ENCODE measurements at places on chromosomes 6 and 20. TPM values are rescaled to one million over a fixed set of nuclear protein-coding genes. Genes with fewer than 3 reads are reported as not detected.

Gene GPLD1
- total RNA-seq: 7.3 TPM

Gene SERPINB6
- 56.1 TPM for total RNA-seq

Gene PCK1
- not detected for total RNA-seq

Gene CBLN4
- not detected for total RNA-seq

Gene TMEM63B
- 12.3 TPM for total RNA-seq

Gene EIF2S2
- 58.3 TPM for total RNA-seq

Gene BFSP1
- total RNA-seq: 0.10 TPM

Gene ME1
- total RNA-seq: not detected

Gene MED20
- total RNA-seq: 22.2 TPM

Gene ADGRF1
- not detected for total RNA-seq

Gene PSORS1C1
- 0.49 TPM for total RNA-seq

Gene NMBR
- total RNA-seq: not detected

Gene ANGPT4
- not detected for total RNA-seq

- no peak overlapping the region for H3K27ac ChIP-seq
- H3K4me3 ChIP-seq: no peak overlapping the region
- DNase-seq: no peak
- no peaks in the 10 kb centered on the region for H3K4me1 ChIP-seq
Measured at GRCh38 chr6:127147534-127147933, 29.1 kb downstream of the RSPO3 start.

GRCh38 chr20:47316776-47317126 is 39.7 kb downstream of the ZMYND8 start:
- DNase-seq: no peak
- H3K27me3 ChIP-seq: no peaks in the 10 kb centered on the region
- H3K4me3 ChIP-seq: no peak overlapping the region
- peaks cover 20% of the 10 kb centered on the region for H3K36me3 ChIP-seq
- H3K4me1 ChIP-seq: peaks cover 63% of the 10 kb centered on the region
- peak overlapping the region; percentile 84 for H3K27ac ChIP-seq

- peaks cover 11% of the 10 kb centered on the region for H3K27me3 ChIP-seq
- no peak overlapping the region for H3K4me3 ChIP-seq
- H3K36me3 ChIP-seq: no peaks in the 10 kb centered on the region
- peaks cover 2% of the 10 kb centered on the region for H3K4me1 ChIP-seq
- H3K27ac ChIP-seq: no peak overlapping the region
- DNase-seq: no peak
Measured at GRCh38 chr20:20083807-20084206, 31.5 kb downstream of the CFAP61 start.

DNA sequence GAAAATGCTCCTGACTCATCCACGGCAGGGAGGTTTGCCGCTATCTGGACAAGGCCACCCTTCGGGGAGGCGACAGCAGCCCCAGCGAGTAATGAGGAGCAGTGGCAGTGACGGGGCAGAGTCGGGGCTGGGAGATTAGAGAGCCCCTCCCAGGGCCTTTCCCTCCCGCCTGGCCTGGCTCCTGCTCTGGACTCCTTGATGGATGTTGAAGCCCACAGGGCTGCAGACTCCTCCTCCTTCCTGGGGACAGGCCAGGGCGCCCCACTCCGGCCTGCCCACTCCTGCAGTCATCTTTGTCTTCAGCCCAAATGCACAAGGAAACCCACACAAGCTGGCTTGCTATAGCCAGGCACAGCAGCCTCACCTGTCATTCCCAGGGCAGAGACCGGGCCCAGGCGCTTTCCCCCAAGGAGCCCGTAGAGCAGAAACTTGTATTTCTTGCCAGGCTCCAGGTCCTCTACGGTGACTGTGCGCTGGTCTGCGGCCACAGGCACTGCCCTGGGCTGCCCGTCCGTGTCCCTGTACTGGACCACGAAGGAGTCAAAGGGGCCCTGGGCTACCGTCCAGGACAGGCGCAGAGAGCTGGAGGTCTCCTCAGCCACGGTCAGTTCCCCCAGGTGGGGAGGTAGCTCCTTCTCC is 7.7 kb downstream of the CYP21A2 start:
- no peak overlapping the region for H3K4me3 ChIP-seq
- H3K27ac ChIP-seq: no peak overlapping the region
- H3K27me3 ChIP-seq: peaks cover 5% of the 10 kb centered on the region
- peaks cover 4% of the 10 kb centered on the region for H3K4me1 ChIP-seq
- no peak for DNase-seq

GRCh38 chr6:54217018-54217417 is 91.2 kb upstream of the TINAG start:
- H3K4me3 ChIP-seq: no peak overlapping the region
- H3K27ac ChIP-seq: no peak overlapping the region
- no peak for DNase-seq
- no peaks in the 10 kb centered on the region for H3K36me3 ChIP-seq

GRCh38 chr6:135306740-135307420 is 125.8 kb downstream of the MYB start:
- H3K4me3 ChIP-seq: no peak overlapping the region
- H3K36me3 ChIP-seq: peaks cover 19% of the 10 kb centered on the region
- H3K27me3 ChIP-seq: no peaks in the 10 kb centered on the region

- DNase-seq: no peak
- H3K4me3 ChIP-seq: peak overlapping the region; percentile 90
- peaks cover 53% of the 10 kb centered on the region for H3K4me1 ChIP-seq
- H3K36me3 ChIP-seq: peaks cover 33% of the 10 kb centered on the region
- H3K27me3 ChIP-seq: no peaks in the 10 kb centered on the region
- peak overlapping the region; percentile 99 for H3K27ac ChIP-seq
Measured at GRCh38 chr6:31272836-31273626, 1.1 kb upstream of the HLA-C start.

- no peaks in the 10 kb centered on the region for H3K36me3 ChIP-seq
- H3K27me3 ChIP-seq: peaks cover 4% of the 10 kb centered on the region
- H3K27ac ChIP-seq: no peak overlapping the region
- H3K4me3 ChIP-seq: no peak overlapping the region
- no peaks in the 10 kb centered on the region for H3K4me1 ChIP-seq
- DNase-seq: no peak
Measured at GRCh38 chr20:24478584-24478983, 9.2 kb downstream of the SYNDIG1 start.

DNA sequence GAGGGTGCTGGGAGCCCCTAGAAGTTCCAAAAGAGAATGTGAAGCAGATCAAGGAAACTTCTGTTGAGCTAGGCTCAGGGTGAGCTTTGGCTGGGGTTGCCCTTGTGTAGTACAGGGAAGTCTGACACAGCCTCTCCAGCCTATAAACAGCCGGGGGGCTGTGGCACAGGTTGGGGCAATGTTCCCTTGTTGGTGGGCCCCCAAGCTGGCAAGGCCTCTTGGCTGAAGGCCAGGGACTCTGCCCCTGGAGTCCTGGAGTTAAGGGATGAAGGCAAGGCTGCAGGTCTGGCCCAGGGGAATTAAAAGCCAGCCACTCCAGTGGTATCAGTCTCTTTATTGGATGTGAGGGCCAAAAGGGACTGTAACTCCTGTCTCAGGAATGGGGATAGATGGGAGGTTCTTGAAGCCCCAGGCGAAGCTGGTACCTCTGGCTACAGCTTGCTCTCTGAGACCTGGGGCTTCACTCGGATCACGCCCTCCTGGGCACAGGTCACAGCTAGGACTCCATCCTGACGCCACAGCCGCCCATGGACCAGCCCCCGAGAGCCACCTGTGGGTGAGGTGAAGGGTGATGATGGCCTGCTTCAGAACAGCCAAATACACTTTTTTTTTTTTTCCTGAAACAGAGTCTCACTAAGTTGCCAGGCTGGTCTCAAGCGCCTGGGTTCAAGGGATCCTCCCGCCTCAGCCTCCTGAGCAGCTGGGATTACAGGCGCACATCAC is 8.0 kb downstream of the SNX21 start:
- H3K4me3 ChIP-seq: no peak overlapping the region
- H3K36me3 ChIP-seq: peaks cover 40% of the 10 kb centered on the region

DNA sequence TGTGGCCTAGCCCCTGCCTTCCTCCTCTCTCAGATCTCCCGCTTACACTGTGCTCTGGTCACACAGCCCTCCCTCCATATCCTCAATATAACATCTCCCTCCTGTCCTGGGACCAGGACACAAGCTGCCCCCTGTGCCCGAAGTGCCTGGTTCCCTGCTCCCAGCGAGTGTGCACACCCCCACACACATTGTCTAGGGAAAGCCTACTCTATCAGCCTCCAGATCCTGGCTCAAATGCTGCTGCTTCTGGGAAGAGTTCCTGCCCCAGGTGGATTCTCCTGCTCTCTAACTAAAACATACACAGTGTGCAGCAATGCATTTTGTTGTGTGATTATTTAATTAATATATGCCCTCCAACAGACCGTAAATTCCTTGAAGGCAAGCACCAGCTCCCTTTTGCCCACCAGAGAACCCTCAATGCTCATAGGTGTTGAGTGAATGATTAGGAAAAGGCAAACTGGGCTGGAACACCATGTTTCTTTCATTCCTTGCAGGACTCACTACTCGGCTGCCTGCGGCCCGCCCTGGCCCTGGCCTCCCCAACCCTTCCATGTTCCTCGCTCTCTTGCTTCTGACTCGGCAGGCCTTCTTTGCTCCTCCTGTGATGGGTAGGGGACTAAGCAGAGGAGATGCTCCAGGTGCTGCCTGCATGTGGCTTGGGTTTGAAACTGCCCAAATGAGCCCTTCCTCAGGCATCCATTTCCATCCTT is 194.6 kb downstream of the ZDHHC14 start:
- no peak overlapping the region for H3K4me3 ChIP-seq
- no peak overlapping the region for H3K27ac ChIP-seq
- DNase-seq: no peak
- H3K36me3 ChIP-seq: peaks cover 10% of the 10 kb centered on the region

- peak overlapping the region; percentile 72 for H3K4me3 ChIP-seq
- H3K27me3 ChIP-seq: no peaks in the 10 kb centered on the region
- DNase-seq: no peak
- H3K27ac ChIP-seq: no peak overlapping the region
- peaks cover 7% of the 10 kb centered on the region for H3K36me3 ChIP-seq
Measured at GRCh38 chr6:41781366-41781730, 766 bp downstream of the PRICKLE4 start.

- no peak overlapping the region for H3K4me3 ChIP-seq
- no peak for DNase-seq
- no peak overlapping the region for H3K27ac ChIP-seq
- H3K4me1 ChIP-seq: no peaks in the 10 kb centered on the region
Measured at GRCh38 chr20:13183005-13183404, 38.1 kb upstream of the ISM1 start.

- H3K4me1 ChIP-seq: peaks cover 20% of the 10 kb centered on the region
- DNase-seq: no peak
- H3K27me3 ChIP-seq: no peaks in the 10 kb centered on the region
- H3K27ac ChIP-seq: no peak overlapping the region
Measured at GRCh38 chr6:150783813-150784212, 81.7 kb upstream of the MTHFD1L start.

DNA sequence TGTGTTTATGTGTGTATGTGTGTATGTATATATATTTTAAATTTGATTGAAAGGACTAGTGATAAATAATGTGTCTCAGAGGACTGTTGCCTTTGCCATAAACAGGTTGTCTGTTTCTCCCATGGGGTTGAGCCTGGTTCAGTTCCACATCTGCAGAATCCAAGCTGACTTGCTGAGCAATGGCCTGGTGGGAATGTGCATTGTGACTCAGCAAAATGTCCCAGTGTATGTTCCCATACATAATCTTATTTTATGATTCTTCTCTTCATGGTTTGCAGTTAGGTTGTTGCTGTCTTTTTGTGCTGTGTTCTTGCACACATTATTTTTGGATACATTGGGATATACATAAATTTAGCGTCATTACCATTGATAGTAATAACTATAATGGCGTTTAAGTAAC is 115.6 kb upstream of the SLC24A3 start:
- no peak for DNase-seq
- no peaks in the 10 kb centered on the region for H3K27me3 ChIP-seq
- no peaks in the 10 kb centered on the region for H3K4me1 ChIP-seq
- H3K4me3 ChIP-seq: no peak overlapping the region
- no peaks in the 10 kb centered on the region for H3K36me3 ChIP-seq

DNA sequence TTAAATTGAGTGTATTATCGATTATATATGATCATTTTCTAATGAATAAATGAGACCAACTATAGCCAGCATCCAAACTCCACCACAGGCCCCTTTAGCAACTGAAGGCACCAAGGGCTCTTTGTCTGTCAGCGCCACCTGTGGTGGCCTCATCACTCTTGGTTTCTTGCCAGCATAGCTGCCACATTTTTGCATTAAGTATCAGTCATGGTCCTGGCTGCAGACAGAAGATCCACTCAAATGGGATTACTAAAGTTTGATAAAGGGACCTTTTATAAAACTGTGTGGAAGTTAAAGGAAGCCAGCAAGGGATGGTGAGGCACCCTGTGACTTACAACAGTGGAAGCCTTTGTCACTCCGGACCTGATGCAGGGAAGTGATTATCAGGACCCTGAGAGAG is 162.9 kb downstream of the C6orf118 start:
- H3K36me3 ChIP-seq: no peaks in the 10 kb centered on the region
- no peaks in the 10 kb centered on the region for H3K4me1 ChIP-seq
- H3K27me3 ChIP-seq: no peaks in the 10 kb centered on the region
- DNase-seq: no peak
- H3K4me3 ChIP-seq: no peak overlapping the region

GRCh38 chr6:33735216-33735615 is 11.5 kb downstream of the IP6K3 start:
- H3K4me3 ChIP-seq: no peak overlapping the region
- no peak overlapping the region for H3K27ac ChIP-seq
- no peaks in the 10 kb centered on the region for H3K27me3 ChIP-seq

DNA sequence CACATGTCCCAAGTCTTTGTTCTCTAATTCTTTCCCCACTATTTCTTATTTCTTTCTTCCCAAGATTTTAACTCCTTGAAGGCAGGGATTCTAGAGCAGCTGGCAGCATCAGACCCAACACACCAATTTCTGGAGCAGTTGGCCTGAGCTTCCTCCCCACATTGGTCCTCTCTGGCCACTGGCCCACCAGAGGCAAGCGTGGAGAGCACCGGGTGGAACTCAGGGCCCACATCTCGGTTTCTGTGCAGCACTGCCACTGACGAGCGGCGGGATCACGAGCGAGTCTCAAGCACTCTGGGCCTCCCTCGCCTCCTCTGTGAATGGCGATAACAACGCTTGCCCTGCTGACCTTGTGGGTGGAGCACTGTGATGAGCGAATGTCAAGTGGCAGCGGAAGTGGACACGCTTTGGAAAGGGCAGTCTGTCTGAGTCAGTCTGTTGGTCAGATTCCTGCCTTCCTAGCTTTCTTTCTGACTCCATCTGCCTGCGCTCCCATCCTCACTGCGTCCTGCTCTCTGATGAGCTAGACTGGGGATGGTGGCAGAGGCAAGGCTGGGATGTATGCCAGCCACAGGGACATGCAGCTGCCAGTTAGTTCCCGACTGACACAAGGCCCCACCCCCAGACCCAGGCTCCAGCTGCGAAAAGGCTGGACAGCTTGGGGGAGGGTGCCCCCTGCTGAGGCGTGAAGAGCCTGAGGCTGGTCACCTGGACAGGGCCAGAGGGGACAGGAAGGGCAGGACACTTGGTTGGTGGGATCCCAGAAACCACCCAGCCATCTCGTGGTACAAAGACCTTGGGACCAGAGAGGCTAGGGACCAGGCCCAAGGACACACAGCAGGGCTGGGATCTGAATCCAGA is 4.5 kb upstream of the SPDEF start:
- no peak overlapping the region for H3K4me3 ChIP-seq
- H3K36me3 ChIP-seq: no peaks in the 10 kb centered on the region
- no peak overlapping the region for H3K27ac ChIP-seq
- no peaks in the 10 kb centered on the region for H3K4me1 ChIP-seq
- no peak for DNase-seq

All from activated B cell treated with CpG ODN at 0.5 μM for 24 hours (primary cell).